ENCODE measurements at places on chromosomes 7 and 10.
A peak's percentile ranks its signal among the peaks of the same experiment; 100 is the strongest.

DNA sequence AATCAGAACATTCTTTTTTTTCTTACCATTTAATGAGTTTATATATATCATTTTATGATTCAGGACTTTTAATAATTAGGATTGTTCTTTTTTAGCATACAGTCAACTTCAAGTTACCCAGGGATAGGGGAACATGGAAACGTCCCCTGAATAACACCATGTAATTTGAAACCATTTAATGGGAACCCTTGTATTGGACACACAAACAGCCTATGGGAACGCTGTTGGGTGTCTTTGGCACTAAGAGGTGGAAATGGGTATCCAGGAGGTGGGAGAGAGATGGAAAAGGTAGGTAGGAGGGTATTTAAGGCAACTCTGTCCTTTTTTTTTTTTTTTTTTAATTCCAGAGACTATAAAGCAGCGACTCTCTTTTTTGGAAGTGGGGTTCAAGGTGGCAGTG is 2.6 kb downstream of the LUC7L2 start:
- no peak for DNase-seq

DNA sequence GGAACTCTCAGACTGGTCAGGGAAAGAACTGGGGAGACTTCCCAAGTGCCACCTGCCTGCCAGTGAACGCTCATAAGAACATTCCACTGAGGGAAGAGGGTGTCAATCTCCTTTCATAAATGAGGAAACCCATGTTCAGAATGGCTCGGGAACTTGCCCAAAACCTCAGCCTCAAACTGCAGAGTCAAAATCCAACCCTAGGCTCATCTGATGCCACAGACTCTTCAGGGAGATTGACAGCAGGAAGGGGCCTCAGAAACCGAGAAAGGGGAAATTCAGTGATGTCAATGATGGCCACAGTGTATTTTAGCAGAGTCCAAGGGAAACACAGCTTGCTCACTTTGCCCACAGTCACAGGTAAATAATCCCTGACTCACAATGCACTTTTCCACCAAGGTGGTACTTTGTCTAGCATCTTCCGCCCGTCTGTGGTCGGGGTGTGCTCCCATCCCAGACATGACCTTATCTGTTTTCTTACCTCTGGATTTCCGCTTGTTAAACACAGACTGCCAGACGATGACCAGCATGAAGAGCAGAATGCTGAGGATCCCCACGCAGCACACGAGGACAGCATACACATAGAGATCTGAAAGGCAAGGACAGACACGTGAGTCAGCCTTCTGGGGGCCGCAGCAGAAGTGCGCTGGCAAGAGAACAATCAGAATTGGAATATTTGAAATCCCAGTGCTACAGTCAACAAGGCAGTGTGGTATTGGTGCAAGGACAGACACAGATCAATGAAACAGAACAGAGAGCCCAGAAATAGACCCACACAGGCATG is 38.4 kb downstream of the VSTM4 start:
- DNase-seq: no peak

DNA sequence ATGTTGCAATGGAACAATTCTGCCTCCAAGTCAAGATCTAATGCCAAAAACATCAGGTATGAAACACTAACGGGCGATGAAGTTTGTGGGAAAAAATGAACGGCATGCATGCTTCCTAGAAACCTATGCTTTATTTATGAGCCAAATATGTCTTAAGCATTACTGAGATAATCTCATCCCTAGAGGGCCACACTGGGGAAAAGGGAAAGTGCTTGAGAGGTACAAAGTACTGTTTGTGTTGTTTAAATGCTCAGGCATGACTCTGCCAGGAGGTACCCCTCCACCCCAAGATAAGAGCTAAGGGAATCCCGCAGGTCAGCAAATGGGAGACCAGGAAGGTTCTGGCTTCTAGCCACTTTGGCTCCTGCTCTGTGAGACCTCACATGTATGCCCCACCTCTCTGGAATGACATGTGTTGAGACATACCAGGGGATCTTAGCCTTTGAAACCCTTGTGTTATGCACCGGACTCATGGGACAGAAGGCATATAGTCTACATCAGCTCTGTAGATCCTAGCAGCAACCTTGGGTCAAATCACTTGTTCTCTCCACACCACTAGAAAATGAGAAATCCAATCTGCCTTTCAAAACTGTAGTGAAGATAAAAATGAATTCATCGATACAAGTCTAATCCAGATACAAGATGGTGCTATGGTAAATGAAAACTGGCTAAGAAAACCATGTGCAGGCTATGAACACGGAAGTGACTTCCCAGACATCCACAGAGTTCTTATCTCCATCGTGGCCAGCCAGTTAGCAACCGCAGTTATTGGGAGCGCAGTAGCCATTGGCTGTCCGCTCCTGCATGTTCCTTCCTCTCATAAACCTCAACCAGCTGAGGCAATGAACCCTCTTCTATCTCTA is 61.0 kb downstream of the CREB3L2 start:
- DNase-seq: no peak

DNA sequence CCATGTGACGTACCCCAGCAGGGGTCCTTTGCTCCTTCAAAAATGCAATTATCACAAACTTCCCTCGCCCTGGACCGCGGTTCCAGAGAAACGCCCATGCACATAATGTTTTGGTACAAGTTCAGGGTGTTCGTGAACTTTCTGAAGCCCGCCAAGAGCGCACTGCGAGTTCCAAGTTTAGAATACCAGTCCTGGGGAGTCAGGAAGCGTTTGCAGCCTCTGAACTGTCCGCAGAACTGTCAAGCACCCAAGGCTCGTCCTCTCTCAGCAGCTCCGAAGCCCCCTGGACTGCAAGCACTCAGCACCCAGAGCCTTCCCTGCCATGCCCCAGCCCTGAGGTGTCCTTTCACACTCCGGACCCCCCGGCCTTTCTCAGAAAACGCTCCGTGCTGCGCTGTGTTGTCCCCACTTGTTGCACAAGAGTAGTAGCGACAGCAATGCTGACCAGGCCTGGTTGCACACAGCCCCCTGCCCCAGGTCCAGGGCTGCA is 30.3 kb downstream of the CALML3 start:
- DNase-seq: peak; percentile 76

DNA sequence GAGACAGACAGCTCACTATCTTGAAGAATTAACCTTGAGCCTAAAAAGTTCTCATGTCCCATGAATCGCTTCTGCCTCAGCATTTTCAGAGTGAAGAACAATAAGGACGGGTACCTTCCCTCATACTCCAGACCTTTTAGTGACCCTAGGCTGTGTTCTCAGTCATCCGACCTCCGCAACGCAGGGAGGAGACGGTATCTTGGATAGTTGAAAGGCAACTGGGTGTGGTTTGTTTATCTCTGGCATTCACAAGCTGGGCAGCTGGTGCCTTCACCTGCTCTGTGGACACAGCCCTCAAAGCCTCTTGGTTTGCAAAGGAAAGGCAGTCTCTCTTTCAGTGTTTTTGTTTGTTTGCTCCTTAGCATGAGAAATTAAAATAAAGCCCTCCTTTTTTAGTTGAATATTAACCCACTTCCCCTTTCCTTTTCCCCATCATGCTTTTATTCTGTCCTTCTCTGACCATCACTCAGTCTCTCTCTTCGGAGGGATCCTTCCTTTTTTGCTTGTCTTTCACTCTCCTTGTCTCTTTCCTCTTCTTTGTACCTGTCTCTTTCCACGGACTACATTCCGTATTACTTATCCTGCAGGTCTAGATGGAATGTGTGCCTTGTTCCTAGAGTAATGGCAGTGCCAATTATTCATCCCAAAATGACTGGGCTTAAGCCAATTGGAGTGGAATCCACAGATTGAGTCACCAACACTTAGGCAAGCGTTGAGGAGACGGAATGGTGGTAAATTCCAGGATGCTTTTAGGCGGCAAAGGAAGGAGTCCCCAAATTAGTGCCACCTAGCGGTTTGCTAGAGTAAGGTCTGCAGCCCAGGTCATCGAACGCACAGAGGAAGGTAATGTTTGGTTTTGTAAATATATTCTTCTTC is 45.8 kb downstream of the PRR15 start:
- DNase-seq: no peak

GRCh38 chr10:73914036-73914435 is 3.1 kb downstream of the PLAU start:
- no peak for DNase-seq

Data from suprapubic skin (tissue), 4 donors.